Left lung (tissue), 14 donors: ENCODE measurements at places on chromosomes 16 and 17.

- peaks cover 21% of the 10 kb centered on the region for H3K4me1 ChIP-seq
- peak overlapping the region; percentile 74 for H3K27ac ChIP-seq
- DNase-seq = peak; percentile 42
- H3K4me3 ChIP-seq = peak overlapping the region; percentile 100
- no peaks in the 10 kb centered on the region for H3K36me3 ChIP-seq
- no peaks in the 10 kb centered on the region for H3K27me3 ChIP-seq
Measured at GRCh38 chr16:87765473-87765775, 362 bp downstream of the KLHDC4 start.

- no peak for DNase-seq
- H3K36me3 ChIP-seq = no peaks in the 10 kb centered on the region
- no peak overlapping the region for H3K27ac ChIP-seq
- no peak overlapping the region for H3K4me3 ChIP-seq
Measured at GRCh38 chr16:35195173-35195863, 1735.9 kb downstream of the TP53TG3F start.

- H3K27me3 ChIP-seq = no peaks in the 10 kb centered on the region
- H3K27ac ChIP-seq = no peak overlapping the region
- no peaks in the 10 kb centered on the region for H3K4me1 ChIP-seq
- H3K4me3 ChIP-seq = no peak overlapping the region
- no peak for DNase-seq
Measured at GRCh38 chr17:3020381-3020780, 43.0 kb downstream of the OR1D5 start.

DNA sequence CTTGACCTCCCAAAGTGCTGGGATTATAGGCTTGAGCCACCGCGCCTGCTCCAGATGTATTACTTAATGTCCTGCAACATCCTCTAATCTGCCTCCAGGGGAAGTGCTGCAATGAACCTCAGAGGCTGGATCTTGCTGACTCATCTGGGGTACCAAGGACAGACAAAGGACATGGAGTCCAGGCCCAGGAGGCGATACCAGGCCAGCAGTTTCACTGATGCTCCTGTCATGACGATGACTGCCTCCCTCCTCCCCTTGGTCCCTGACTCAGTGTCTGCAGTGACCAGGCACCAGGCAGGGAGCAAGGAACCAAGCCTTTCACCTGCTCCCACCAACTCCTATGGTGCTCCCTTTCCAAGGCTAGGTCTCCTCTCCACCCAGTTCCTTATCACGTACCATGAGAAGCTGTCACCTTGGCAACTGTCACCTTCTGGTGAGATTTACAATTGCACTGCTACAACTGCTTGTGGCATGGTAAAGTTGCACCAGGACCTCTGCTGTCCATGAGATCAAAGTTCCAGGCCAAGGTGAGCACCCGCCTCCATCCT is 21.6 kb upstream of the PHOSPHO1 start:
- no peak for DNase-seq
- no peak overlapping the region for H3K4me3 ChIP-seq
